NCI-H1092 treated with DMSO at 0.1 percent for 48 hours (cell line): ENCODE measurements at places on chromosomes 1 and 21.

DNA sequence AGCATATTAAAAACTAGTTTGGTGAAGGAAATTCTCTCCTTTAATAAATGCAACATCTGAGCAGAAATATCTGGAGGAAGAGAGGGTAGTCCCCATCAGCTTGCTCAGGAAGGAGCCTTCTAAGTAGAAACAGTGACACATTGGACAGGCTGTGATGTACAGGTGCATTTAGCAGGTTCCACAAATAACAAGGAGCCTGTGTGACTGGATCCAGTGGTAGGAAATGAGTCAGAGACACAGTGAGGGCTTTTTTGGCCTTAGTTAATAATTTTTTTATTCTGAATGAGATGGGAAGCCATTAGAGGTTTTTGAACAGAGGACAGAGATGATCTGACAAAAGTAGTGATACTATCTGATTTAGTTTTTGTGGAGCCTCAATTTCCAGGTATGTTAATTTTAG is 738.9 kb upstream of the PTBP2 start:
- no peak for DNase-seq

DNA sequence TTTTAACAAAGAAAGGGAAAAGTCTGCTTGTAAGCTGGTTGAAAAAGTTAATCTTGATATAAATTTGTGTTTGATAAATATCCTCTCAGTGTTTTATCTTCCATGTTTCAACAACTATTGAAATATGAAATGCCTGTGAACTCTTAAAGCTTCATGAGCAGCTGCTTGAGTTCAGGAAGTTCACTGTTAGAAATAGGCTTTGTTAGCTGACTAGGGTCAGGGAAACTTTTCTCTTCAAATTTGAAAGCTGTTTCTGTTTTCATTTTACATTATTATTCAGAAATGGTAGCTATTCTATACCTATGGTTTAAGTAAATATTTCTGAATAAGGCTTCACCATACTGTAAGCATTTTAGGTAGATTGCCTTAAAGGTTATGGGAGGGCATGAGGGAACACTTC is 191.7 kb downstream of the HS2ST1 start:
- no peak for DNase-seq

DNA sequence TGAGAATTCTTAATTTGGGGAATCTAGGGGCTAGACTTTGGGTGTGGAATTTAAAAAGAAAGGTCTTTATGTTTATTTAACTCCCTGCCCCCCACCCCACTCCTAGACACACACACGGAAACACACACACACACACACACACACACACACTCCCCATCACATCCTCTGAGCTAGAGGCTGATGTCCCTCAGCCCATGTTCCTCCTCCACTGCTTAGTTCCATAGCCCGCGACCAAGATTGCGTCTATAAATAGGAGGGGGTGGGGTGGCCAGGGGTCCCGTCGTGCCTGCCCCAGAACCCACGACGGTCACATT is 655 bp upstream of the KIRREL1 start:
- DNase-seq, result no peak

- DNase-seq, result peak; percentile 18
Observed at GRCh38 chr21:32604464-32604863, 7.7 kb downstream of the CFAP298 start.

GRCh38 chr1:19000065-19000464 is 43.6 kb upstream of the IFFO2 start:
- DNase-seq, result no peak

- no peak for DNase-seq
Observed at GRCh38 chr1:84489766-84490165, 10.7 kb downstream of the RPF1 start.

DNA sequence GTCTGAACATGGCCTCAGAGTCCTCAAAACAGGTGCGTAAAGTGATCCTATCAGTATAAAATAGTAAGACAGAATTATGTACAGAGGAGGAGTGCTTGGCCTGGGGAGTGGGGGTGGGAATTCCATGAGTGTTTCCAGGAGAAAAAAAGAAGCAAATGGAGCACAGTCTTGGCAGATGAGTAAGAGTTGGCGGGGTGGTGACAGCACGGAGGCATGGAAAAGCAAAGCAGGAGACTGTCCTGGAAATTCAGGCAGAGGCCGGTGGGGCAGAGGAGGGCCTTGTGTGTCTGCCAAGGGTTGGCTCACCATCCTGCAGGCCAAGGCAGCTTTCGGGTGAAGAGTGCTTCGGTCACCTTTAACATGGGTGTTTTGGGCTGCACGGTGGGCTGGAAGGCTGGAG is 63.4 kb downstream of the OPTC start:
- no peak for DNase-seq

DNA sequence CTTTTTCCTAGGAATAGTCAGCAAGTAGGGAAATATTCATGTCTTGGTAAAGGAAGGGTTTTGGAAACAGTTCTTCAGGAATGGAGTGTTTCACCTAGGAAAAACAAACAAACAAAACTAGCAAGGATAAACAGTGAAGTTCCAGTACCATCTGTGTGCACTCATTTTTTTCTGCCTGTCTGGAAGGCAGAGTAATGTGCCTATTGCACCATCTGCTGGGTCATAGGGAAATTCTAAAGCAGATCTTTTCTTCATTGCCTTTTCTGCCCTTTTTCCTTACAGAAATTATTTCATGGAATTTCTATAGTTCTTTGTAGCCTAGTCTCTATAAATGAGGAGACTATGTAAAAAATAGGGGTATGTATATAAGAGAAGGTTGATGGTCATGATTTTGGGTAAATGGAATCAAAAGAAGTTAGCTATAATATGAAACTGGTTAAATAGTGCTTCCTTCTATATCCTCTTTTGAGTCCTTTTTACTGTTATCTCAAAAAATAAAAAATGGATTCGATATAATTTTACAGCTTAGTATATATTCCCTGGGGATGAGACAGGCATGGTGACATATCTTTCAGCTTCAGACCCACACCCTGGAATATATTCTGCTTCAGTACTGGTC is 3.4 kb upstream of the HRNR start:
- DNase-seq, result no peak

- no peak for DNase-seq
Observed at GRCh38 chr1:17078991-17079868, 25.4 kb upstream of the SDHB start.
